ENCODE measurements at places on chromosomes 6 and 20.

DNA sequence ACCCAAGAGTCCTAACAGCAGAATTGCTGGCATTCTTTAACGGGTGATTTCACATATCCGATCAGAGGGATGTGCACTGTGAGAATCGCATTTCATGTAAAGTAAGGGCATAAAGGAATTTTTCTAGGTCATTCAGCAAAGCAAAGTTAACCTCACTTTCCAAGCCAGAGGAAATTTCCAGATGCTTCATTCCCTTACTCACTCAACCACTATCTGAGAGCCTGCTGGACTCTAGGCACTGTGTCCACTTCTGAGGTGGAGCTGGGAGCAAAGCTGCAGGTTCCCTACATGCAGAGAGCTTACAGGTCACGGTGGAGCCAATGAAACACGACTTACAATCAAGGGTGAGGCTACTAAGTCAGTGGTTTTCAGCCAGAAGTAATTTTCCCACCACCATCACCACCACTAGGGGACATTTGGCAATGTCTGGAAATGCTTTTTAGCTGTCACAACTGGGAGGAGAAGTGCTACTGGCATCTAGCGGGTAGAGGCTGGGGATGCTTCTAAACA is 34.5 kb upstream of the TSHZ2 start:
- no peak for DNase-seq

- DNase-seq = no peak
Observed at GRCh38 chr20:37220731-37221130, 40.9 kb downstream of the GHRH start.

DNA sequence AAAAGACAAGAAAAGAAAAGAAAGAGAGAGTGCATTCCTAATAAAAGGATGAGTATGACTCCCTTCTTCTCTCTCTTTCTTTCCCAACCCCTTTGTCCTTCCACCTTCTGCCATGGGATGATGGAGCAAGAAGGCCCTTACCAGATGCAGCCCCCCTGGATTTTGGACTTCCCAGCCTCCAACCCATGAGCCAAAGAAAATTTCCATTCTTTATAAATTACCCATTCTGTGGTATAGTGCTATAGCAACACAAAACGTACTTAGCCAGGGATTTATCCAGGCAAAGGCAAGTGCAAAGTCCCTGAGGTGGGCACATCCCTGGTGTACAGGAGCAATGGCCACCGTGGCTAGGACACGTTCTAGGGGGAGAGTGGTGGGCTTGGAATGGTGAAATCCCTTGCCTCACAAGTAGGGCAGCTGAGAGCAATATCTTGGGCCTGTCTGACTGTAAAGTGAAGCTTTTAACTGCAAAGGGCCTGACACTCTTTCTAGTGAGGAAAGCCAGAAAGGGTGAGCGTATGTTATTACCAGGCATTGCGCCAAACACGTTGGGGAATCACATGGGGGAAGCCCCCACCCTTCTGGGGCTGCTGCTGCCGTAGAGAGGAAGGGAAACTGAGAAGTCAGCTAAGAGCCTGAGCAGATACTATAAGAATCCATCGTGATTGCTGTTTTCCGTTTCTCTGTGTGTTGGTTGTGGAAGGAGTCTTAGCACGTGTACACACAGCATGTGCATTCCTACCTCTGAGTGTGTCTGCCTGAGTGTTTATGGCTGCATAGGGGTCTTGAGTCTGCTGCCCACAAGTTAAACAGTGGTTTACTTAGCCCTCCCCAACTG is 50.7 kb upstream of the SIRPA start:
- no peak for DNase-seq

DNA sequence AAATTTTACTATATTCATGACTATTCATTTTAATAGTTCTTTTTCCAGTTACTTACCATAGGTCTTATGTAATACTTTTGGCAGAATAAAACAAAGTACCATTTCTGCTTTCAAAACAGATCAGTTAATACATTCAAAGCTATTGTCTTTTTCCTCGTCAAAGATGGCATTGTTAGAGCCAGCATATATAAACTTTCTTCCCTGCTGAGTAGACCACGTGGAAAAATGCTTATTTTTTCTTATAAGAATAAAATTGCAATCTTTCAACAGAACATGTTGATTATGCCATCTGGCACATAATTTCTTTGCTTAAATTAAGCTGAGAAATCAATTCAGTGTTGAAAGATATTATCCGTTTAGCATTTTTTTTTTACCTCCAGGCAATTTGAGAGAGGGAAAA is 34.9 kb upstream of the EXOC2 start:
- DNase-seq = no peak

DNA sequence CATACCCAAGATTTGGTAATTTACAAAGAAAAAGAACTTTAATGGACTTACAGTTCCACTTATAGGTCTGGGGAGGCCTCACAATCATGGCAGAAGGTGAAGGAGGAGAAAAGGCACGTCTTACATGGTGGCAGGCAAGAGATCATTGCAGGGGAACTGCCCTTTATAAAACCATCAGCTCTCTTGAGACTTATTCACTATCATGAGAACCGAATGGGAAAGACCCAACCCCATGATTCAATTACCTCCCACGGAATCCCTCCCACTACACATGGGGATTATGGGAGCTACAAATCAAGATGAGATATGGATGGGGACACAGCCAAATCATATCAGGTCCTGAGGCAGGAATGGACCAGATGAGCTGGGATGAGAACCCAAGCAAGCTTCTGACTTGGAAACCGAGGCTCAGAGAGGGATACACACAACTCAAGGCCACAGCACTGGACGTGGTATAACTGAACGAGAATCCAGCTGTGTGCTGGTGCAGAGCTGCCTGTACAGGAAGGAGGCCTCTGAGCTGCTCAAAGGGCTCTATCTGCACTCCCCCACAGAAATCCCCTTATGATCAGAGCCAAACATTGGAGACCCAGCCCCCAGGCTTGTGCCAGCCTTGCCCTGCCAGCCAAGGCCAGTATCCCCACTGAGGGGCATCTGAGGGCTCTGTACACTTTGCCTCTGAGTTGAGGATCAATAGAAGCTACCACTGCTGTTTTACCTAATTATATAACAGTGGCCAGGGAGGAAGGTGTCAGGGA is 137.8 kb downstream of the CEBPB start:
- no peak for DNase-seq

DNA sequence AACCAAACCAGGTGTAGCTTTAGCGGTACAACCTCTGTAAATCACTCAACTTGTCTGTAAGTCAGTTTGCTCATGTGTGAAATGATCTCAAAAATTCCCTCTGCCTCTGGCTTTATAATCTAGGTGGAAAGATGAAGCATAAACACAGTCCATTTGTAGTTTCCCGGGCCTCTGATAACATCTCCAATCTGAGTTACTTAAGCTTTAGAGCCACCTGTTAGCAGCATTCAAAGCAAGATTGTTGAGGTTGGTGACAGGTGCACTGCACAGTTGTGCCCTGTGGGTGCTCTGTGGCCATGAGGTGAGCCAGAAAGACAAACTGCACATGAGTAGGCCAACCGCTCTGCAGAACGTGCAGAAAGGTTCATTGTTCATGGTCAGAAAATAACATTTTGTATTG is 53.7 kb downstream of the MOCS1 start:
- DNase-seq = no peak
